ENCODE measurements at places on chromosomes 11 and 22. TPM values are rescaled to one million over a fixed set of nuclear protein-coding genes. Genes with fewer than 3 reads are reported as not detected.

- DNase-seq: no peak
Observed at GRCh38 chr11:27650988-27651387, 49.3 kb downstream of the BDNF start.

DNA sequence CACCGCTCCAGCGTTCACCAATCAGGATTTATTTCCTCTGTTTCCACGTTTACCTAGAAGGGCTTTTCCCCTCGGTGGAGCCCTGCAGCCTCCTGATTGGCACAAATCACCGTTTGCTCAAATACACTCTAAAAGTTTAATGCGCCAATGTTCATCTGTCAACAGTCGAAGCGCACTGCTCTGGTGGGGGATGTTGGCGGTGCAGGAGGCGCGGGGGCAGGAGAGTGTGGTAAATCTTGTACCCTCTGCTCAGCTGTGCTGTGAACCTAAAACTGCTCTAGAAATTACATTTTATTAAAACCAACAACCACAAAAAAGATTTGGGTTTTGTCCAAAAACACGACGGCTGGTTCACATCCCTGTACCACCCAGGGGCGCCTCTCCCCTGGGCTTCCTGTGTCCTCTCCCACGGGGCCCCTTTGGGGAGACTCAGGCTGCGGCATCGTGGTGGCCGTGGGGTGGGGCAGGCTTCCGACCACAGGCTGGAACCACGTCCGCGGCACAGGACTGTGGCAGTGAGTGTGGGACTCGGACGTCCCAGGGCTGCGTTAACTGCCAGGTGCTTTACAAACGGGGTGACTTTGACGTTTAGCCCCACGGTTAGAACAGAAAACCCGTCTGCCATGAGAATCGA is 13.5 kb downstream of the TTLL8 start:
- DNase-seq: no peak

DNA sequence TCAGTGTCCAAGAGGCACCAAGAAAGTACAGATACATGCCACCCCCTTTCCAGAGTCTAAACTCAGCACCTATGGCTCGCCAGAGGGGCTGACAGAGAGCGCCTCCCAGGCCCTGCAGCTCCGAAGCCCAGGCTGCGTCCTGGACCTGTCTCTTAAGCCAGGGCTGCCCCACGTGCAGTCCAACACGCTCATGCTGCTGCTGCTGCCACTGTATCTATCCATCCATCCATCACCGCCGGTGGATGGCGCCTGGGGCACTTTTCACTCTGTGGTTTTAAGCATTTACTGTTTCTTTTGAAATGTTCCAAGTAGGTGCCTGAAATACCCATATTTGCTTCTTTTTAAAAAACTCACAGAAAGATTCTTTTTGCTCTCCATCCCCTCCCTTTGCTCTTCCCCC is 41.8 kb downstream of the MACROD1 start:
- DNase-seq: no peak

PGA5 gene
- total RNA-seq: 10.9 TPM

- DNase-seq: no peak
Observed at GRCh38 chr11:120785576-120785975, 238.3 kb upstream of the TBCEL start.

- peak; percentile 58 for DNase-seq
Observed at GRCh38 chr11:66467034-66467659, 442 bp downstream of the PELI3 start.

FAM180B gene
- total RNA-seq: 0.66 TPM

DNA sequence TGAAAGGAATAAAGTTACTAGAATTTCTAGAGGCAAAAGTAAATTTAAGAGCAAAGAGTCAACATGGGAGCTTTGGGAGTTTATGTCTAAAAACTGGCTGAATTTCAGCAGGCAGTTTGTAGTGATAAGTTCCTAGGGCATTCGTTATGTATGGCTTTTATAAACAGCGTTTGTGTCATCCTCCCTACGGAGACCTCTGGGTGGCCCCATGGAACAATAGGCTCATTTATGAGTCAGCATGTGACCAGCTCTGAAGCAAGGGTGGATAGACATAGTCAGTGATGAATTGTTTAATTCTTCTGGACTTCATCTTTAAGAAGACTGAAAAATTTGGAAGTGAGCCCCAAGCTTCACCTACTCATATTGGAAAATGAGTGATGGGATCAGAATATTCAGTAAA is 37.1 kb downstream of the SVIP start:
- DNase-seq: no peak

- DNase-seq: no peak
Observed at GRCh38 chr11:72468289-72468688, 34.0 kb upstream of the CLPB start.

GRCh38 chr11:73384872-73385689 is 8.9 kb downstream of the RELT start:
- DNase-seq: peak; percentile 71

DNA sequence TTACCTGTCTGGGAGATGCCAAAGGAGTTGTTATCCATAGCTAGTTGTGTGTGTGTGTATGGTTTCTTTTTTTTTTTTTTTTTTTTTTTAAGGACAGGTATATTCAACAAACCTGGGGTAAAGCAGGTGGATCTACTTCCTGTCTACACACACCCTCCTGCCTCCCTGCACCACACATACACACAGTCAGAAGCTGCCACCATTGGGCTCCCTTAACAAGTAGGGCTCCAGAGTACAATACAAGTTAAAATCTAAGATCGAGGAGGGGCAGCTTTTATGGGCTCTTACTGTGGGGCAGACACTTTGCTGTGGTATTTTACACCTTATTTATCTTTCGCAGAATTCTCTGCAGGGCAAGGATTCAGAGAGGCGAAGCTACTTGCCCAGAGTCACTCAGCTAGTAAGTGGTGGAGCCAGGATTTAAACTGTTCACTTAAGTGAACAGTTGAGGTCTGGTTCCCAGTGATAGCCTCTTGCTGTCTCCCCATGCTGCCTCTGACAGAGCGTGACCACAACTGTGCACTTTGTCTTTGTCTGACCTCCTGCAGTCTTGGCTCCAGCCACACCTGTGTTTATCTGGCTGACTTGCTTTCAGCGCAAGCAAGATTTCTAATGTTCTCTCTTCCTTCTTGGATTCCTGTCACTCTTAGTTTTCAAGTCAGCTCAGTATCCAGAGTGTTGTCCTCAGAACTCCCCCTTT is 135.0 kb downstream of the CSNK2A3 start:
- DNase-seq: no peak

HSPB2 gene
- total RNA-seq: not detected

DNA sequence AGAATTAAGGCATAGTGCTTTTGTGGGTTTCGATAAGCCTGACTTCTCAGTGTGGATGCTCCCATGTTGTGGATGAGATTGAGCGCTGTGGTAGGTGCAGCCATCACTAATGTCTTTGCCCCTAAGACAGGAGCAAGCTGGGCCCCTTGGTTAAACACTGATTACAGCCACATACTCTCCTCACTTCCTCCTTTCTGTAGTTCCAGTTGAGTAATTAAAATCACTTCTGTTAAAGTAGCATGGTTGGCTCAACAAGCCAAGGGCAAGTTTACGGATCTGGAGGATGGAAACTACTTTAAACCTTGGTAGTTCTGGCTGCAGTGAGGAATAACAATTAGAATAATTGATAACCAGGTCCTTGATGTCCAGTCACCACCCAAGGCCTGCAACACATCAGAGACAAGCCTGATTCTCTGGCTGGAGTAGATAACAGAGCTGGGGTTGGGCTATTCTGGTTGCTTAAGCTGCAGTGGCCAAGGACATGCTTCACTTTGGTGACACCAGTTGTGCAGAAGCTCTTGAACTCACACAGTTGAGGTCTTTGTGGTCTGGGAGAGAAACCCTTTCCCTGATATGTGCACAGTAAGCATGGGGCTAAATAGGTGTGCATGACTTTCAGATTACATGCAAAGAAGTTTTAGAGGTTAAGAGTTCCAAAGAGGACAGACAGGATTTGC is 81.3 kb downstream of the KIRREL3 start:
- no peak for DNase-seq

DNA sequence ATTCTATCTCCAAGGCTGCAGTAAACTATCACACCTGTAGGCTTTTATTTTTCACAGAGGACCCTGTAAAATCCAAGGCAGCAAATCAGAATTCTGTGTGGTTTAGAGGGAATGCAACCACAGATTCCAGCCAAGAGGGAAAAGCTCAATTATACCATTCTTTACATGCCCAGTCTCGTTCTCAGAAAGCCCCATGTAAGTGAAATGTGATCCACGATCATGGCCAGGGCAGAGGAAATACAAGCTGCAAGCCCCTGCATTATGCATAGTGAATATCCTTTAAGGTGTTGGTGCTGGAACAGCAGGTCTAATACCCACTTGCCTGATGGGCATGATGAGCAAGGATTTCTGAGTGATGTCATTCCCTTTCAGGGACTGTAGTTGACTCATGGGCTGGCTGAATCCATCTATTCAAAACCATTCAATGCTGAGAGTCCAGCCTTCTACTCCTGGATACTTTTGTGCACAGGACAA is 198.7 kb upstream of the MTMR2 start:
- DNase-seq: no peak

- no peak for DNase-seq
Observed at GRCh38 chr22:47250995-47251765, 488.7 kb downstream of the TBC1D22A start.

CNTF gene
- 1.3 TPM for total RNA-seq

- no peak for DNase-seq
Observed at GRCh38 chr11:72534371-72535193, 100.3 kb upstream of the CLPB start.

CD3G gene
- total RNA-seq: not detected

SWAP70 gene
- total RNA-seq: 22.1 TPM

GRCh38 chr11:73999581-74000306 is 9.1 kb downstream of the UCP3 start:
- no peak for DNase-seq

- DNase-seq: no peak
Observed at GRCh38 chr11:88404932-88405710, 67.6 kb upstream of the CTSC start.

DNA sequence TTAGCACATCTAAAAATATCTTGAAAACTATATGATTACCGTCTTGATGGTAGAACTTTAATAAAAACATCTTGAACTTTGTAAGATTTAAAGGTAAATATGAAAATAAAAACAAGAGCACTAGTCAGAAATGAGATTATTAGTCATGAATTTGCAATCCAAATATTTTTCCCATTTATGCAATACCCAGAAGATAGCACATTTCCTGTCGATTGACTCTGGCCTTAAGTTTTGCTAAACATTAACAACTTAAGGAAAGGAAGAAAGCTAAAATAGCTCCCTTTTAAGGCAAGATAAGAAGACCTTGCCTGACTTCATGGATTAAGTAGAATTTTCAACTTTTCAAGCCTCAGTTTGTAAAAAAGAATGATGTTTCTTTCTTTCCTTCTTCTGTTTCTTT is 1374.7 kb upstream of the RAG2 start:
- DNase-seq: no peak

DNA sequence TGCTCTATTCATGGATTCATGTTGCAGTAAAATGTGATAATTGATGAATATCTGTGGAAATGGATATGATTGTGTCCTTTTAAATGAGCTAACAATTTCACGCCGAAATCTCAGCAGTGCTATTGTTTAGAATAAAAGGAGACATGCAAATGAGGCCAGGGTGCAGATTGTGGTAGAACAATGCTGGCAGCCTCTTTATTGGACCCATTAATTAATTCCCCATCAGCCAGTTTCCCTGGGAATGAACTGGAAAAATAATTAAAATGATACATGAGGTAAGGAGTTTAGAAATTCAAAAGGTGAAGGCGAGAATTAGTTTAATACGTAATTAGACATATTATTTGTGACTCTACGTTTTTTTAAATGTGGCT is 306.2 kb downstream of the TBC1D22A start:
- no peak for DNase-seq

DNA sequence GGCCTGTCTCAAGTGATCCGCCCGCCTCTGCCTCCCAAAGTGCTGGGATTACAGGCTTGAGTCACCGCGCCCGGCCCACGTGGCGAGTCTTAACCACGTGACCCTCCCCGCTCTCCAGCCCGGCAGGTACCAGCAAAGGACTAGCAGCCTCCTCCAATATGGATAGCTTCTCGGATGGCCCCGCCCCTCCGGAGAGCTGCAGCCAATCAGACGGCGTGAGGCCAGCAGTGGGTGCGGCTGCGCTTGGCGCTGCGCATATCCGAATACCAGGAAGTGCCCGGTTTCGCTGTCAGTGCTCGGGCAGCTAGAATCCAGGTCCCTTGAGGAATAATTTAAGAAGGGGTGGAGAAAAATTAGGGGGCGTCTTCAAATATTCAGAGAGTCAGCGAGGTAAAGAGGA is 14.7 kb upstream of the PISD start:
- peak; percentile 97 for DNase-seq

EXPH5 gene
- total RNA-seq: 2.9 TPM

DNA sequence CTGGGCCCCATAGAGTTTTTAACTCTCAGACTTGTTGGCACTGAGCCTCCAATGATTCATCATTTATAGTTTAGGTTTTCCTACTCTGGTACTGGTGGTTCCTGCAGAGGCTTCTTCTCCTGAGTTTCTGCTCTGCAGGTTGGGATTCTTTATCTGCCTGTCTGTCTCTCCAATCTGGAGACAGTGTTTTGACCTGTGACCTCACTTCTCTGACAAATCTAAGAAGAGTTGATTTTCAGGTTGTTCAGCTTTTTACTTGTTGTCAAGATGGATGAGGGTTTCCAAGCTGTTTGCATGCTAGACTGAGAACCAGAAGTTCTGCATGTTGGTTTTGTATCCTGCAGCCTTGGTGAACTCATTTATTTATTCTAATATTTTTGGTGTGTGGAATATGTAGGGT is 63.9 kb downstream of the JAM3 start:
- no peak for DNase-seq

GRCh38 chr11:82845356-82846353 is 54.6 kb downstream of the PRCP start:
- no peak for DNase-seq

- no peak for DNase-seq
Observed at GRCh38 chr11:46299451-46299961, 22.0 kb downstream of the CREB3L1 start.

GRCh38 chr11:945986-946385 is 20.3 kb downstream of the AP2A2 start:
- DNase-seq: no peak

GRCh38 chr22:26489447-26490036 is 5.9 kb downstream of the SRRD start:
- DNase-seq: no peak

- no peak for DNase-seq
Observed at GRCh38 chr22:48749555-48750227, 1078.0 kb downstream of the BRD1 start.

GRCh38 chr11:2892215-2892966 is 6.8 kb upstream of the CDKN1C start:
- no peak for DNase-seq

DNA sequence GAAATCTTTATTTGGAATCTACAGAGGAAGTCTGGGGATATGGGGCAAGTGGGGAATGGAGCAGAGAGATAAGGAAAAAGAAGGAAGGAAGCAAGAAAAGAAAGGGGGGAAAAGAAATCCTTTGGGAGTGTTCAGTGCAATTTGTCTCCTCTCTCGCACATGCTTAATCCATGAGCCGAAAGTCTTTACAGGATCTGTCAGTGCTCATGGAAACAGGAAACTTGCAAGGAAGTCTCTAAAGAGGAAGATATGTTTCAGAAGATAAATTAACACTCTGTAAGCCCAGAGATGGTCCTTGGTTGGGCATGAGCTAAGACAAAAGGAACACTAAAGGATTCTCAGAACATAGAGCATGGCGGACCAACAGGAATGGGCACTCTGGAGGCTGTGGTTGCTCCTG is 47.9 kb upstream of the FLI1 start:
- no peak for DNase-seq

NXPE1 gene
- not detected for total RNA-seq
